Stimulated activated CD8-positive, alpha-beta memory T cell treated with anti-CD3 and anti-CD28 coated beads, Interleukin-7, amount 100 ng/mL, for 24 hours (primary cell): ENCODE measurements at places on chromosomes 1 and 21.

GRCh38 chr1:21703318-21703963, 34.3 kb upstream of the RAP1GAP start:
- DNase-seq, result no peak

GRCh38 chr21:37230632-37231248, 36.4 kb downstream of the VPS26C start:
- DNase-seq, result no peak

GRCh38 chr1:182317611-182318161, 73.9 kb downstream of the GLUL start:
- DNase-seq, result no peak

- DNase-seq, result no peak
Measured at GRCh38 chr1:31511848-31512615, 64.3 kb upstream of the TINAGL1 start.

DNA sequence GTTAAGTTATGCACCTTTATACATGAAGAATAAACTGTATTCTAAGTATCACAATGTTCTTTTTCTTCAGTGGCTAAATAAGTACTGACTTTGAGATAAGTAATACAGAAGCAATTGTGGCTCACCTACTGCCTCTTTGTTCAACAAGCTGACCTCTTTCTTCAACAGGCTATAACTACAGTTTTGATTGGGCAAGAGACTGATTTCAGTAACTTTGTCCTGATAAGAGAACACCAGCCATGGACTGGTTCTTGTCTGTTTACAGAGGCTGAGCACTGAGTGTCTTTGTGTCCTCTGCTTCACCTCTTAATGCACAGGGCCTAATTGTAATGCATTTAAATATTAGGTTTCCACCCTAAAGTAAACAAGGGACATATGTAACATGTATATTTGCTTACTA, 34.6 kb upstream of the PDE4B start:
- DNase-seq, result no peak

GRCh38 chr1:189623336-189623735, 854.3 kb downstream of the BRINP3 start:
- DNase-seq, result no peak
